ENCODE measurements at places on chromosomes 6 and 20.

DNA sequence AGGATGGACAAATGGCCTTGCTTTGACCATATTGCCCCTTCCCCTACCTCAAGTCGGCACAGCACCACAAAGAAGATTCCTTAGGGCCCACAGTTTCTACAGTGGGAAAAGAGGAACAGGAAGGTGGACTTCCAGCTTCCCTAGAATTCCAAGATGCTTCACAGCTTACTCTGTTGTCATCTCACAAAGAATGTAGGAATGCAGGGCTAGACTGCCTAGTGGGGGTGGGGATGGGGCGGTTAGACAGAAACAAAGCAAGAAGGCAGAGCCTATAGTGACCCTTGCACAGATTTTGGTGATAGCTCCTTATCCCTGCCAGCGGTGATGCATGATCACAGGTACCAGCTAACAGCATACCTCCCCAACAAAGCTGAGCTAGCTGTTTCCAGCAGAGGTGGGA lies 607.6 kb upstream of the MAN1A1 start:
- no peak for DNase-seq

DNA sequence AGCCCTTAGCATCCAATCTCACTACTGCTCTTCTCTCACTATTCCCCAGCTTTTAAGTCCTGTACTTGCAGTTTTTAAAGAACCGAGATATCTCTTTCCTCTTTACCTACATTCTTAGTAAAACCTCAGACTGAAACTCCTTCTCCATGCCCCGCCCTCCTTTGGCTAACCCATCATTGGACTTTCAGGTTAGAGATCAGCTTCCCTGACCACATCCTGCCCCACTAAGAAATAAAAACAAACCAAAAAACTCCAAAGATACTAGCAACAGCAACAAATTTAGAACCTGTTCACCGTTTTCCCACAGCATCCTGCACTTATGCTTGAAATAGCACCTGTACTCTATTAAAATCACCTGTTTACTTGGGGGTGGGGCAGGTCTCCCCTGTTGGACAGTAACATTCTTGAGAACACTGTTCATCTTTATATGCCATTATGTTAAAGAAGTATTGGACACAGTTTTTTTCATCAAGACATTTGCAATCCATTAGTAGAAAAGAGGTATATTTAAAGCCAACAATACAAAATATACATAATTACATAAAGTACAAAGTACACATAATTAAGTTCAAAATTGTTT lies 16.3 kb upstream of the SMAP1 start:
- no peak for DNase-seq

- no peak for DNase-seq
These were observed 363.6 kb downstream of the RFPL4B start for GRCh38 chr6:112710710-112711109.

DNA sequence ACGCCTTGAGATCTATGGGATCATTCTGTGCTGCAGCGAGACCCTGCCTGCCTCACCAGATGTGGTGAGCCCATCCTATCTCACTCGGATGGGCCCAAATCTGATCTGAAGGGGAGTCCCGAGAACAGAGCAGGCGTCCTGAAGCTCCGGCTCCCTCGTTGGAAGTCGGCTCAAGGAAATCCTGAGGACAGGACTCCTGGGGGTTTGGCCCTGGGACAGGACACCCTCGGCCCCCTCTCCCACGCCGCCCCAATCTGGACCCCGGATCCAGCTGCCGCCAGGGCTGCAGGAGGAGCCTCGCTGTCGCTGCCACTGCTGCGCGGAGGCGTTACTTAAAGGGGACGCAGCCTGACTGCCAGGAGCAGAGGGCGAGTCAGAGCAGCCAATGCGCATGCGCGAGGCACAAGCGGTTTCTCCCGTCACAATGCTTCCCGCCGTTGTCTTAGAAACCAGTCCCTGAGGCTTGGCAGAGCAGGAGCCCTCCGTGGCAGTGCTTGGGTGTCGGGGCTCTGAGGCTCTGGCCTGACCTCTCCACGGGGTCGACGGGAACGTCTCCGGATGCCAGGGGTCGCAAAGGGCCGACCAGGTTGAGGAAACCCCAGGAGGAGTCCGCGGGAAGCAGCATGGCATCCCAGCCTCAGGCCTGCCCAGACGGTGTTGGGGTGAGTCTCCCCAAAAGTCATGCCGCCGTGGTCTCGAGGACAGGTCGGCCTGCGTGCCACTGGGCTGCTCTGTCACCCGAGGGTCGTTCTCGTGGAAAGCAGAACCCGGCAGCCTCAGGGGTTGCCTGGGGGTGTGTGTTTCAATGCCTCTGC lies 1567.8 kb upstream of the DEFB115 start:
- DNase-seq = no peak

- DNase-seq = no peak
These were observed 1.5 kb downstream of the MAFB start for GRCh38 chr20:40687384-40688128.

DNA sequence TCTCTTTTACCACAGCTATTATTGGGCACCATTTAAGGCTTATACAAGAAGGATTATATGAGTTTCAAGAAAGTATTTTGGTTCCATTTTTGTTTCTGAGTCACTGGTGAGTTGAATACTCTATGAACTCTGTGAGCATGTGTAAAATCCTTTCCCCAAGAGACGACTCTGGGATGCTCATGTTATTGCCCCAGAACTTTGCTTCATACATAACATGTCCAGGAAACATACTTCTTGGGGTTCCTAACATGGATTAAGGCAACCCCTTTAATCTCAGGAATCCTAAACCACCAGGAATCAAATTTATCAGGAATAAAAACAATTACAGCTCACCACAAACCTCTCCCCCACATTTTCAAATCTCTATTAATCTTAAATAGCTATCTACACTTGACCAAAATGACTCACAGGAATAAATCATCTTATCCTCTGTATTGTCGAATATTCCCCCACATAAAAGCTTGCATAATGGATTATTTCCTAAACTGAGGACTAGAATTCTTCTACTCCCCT lies 117.5 kb upstream of the COL21A1 start:
- DNase-seq = no peak

GRCh38 chr6:150079604-150080003 lies 10.7 kb upstream of the ULBP3 start:
- DNase-seq = no peak

GRCh38 chr6:39602601-39603519 lies 122.3 kb downstream of the KIF6 start:
- DNase-seq = no peak

DNA sequence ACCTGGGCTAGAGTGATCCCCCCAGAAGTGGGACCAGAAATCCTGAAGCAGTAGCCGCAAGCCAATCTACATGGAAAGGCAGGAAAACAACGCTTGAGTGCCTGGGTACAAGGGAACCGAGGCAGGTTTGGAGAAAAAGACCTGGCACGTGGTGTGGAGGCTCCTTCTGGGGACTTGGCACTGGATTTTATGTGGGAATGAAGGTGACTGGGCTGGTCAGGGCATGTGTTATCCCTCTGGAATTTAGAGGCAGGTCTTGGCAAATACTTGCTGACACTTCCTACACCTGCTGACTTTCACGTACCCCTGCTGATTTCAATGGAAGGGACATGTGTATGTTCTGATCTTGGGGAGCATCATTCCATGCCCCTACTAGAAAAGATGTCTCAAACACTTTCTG lies 25.0 kb upstream of the FAM217A start:
- no peak for DNase-seq

DNA sequence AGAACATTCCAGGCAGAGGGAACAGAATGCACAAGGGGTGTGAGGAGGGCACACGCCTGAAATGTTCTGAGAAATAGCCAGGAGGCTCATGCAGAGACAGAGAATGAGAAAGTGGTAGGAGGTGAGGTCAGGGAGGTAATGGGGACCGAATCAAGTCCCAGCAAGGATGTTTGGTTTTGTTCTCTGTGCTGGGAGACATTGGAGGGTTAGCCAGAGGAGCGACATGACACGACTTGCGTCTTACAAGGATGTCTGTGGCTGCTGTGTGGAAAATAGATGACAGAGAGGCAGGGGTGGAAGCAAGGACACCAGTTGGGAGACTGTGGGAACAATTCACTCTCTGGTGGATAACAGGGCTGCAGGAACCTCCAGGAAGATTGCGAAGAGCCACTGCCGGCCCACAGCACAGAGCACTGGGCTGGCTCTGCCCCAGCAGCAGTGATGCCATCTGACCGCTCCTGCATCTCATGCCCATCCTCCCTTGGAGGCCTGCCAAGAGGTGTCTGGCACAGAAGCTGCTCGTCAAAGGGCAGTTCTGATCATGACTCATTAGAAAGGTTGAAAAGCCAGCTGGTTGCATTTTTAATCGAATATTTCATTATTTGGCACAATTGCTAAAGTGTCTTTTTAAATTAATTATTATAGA lies 57.7 kb upstream of the CD83 start:
- DNase-seq = no peak

GRCh38 chr6:158536084-158536890 lies 23.6 kb upstream of the TMEM181 start:
- DNase-seq = peak; percentile 37

GRCh38 chr6:89346433-89346832 lies 6.1 kb downstream of the UBE2J1 start:
- no peak for DNase-seq

- no peak for DNase-seq
These were observed 547.7 kb upstream of the ID4 start for GRCh38 chr6:19289457-19289856.

DNA sequence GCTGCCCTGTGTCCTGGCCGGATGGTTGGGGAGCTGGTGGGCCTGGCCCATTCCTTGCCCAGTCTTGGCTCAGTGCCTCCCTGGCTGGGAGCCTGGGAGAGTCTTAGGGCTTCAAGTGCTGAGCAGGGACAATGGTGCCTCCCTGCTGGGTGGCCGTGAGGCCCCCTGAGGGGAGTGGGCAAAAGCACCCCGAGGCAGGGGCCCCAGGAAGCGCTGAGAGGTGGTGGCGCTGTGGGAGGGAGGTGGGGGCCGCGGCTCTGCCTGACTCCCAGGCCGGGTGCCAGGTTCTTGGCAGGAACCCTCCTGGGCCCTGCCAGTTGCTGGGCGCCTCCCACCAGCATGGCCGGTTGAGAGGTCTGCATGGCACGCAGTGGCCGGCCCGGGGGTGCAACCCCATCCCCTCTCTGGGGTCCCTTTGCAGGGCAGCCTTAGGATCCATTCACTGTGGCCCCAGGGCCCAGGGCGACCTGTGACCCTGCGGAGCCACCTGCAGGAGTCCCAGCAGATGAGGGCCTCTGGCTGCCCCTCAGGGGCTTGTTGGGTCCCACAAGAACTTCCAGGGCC lies 9.2 kb upstream of the RPS21 start:
- DNase-seq = no peak

GRCh38 chr20:23658989-23659609 lies 21.3 kb upstream of the CST3 start:
- DNase-seq = no peak

DNA sequence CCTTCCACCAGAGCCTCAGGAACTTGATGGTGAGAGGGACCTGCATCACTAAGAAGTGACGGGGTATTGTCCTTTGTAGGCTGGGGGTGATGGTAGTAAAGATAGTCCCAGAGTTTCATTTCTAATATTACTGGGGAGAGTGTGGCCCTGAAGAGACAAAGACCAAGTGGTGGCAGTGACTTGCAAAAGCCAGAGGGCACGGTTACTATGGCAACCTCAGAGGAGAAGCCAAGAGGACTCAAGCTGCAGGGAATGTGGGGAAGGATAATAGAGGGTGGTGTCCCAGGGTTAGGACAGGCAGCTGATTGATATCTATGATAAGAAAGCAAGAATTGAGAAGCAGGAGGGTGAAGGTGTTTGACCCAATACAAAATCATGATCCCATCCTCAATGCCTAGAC lies 42.5 kb downstream of the HLA-G start:
- DNase-seq = no peak

DNA sequence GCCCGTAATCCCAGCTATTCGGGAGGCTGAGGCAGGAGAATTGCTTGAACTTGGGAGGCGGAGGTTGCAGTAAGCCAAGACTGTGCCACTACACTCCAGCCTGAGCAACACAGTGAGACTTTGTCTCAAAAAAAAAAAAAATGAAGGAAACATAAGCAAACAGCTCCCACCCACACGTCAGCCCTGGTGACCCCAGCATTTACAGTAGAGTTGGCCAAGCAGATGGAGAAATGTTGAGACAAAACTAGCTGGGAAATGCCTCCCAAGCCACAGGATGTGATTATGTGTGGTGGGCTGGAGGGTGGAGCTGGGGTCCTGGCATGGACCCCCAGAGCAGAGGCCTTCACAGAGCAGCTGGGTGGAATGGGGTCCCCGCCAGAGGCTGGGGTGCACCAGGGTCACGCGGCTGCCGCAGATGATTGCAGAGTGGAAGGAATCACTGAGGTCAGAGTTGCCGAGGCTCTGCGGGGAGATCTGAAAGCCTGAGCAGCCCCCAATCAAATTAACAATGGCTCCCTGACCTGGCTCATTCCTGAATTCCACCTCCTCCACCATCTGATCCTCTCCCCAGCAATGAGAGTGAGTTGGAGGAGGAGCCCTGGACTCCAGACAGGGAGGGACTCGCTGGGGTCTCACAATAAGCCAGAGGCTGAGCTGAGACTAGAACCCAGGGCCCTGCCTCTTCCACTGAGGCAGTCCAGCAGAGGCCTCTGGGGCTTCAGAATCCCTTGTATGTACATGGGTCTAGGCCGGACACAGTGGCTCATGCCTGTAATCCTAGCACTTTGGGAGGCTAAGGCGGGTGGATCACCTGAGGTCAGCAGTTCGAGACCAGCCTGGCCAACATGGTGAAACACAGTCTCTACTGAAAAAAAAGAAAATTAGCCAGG lies 34.7 kb upstream of the TGM2 start:
- DNase-seq = no peak

GRCh38 chr20:59729506-59729905 lies 125.2 kb downstream of the PHACTR3 start:
- DNase-seq = no peak

DNA sequence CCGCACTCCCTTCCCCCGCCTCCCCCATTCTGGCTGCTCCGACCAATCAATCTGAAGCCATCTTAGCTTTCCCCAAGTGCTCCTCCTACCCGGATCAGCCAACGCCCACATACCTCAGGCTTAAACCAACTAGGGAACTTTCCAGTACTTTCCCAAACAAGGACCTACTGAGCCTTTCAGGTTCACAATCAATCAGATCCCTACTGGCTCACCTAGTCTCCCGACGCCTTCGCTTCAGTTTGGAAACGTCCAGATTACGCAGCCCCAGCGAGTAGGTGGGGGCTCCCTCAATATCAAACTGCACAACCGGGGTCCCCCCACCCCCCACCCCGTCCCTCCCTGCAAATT lies 432 bp downstream of the HSPA1L start:
- DNase-seq = peak; percentile 90

GRCh38 chr6:163530406-163530805 lies 115.9 kb downstream of the QKI start:
- no peak for DNase-seq

GRCh38 chr6:138772596-138773176 lies 883 bp upstream of the CCDC28A start:
- DNase-seq = no peak

- DNase-seq = no peak
These were observed 1.1 kb downstream of the ABRACL start for GRCh38 chr6:139029470-139030227.

All from HCT116 (cell line).